ENCODE measurements at places on chromosomes 16 and 17.

DNA sequence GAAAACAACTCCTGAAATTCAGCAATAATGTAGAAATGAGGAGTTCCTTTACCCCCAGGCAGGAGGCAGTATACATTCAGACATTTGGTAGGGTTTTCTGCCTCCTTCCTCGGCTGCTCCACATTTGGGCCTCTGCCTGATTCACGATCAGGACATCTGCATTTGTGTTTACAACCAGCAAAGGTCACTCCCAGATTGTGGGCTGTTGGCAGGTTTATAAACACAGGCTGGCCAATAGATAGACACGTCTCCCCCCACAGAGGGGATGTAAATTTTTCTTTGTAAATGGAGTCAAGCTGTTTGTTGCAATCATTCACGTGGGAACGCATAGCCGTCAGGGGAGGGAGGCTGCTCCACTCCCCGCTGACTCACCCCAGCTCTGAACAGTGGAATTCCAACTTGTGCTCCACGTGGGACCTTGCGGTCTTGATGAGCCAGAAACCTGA is 252.1 kb upstream of the N4BP1 start:
- DNase-seq = no peak

DNA sequence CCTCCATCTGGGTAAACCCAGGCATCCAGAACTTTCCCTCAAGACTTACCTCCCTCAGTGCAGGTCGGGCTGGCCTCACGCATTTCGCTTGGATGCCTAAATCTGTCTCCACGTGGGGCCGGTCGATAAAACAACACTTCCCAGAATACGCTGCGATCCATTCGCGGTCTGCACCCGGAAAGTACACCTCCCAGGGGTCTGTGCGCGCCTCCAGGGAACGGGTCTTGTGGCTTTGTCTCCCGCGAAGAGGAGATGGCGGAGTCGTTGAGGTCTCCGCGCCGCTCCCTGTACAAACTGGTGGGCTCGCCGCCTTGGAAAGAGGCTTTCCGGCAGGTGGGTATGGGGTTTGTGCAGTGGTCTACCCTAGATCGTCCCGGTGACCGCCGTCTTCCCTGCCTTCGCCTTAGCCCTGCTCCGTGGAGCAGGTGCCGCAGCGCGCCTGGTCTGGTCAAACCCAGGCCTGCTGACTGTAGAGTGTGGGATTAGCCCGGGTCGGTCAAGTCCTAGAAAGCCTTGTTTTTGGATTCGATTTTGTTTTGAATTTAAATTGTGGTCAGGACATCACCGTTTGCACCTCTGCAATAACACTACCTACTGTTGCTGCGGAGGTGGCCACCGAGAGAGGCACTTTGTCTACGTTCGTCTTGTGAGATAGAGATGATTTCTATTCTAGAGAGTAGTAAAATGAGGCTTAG is at the start of gene RPAIN:
RPAIN (plus strand) TSS at position 224 of the 695 bp plus-strand sequence; CDS start at position 253, 29 bp downstream.
- DNase-seq = peak; percentile 92

- DNase-seq = no peak
Measured at GRCh38 chr16:51418258-51418657, 267.2 kb upstream of the SALL1 start.

DNA sequence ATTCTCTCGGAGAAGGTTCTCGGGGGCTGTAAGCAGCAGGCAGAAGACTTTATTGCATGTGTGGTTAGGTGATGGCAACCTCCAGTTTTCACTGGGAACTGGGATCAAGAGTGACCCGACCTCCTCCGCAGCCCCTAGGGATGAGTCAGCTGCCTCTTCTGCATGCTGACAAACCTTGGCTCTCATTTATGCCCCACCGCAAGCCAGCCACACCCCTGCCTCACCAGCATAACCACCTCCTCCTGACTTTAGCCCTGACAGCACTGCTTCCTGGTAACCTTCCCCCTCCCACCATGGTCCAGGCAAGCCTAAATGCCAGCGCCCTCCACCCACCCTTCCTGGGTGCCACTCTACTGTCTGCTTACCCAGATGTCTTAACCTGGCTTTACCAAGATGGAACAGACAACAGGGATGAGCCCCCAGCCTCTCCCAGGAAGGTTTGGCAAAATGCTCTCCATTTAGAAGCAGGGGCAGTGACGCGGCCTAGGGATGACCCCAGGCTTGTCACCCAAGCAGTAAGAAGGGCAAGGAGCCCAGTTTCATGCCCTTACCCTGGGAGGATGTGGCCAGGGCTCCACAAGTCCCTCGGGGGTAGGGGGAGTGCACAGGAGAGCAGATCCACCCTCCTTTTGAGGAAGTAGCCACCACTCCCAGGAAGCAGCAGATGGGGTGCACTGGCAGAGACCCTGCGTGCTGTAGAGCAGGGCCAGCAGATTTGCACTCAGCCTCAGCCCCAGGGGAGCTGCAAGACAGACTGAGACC is 73.5 kb downstream of the GOSR1 start:
- DNase-seq = no peak

DNA sequence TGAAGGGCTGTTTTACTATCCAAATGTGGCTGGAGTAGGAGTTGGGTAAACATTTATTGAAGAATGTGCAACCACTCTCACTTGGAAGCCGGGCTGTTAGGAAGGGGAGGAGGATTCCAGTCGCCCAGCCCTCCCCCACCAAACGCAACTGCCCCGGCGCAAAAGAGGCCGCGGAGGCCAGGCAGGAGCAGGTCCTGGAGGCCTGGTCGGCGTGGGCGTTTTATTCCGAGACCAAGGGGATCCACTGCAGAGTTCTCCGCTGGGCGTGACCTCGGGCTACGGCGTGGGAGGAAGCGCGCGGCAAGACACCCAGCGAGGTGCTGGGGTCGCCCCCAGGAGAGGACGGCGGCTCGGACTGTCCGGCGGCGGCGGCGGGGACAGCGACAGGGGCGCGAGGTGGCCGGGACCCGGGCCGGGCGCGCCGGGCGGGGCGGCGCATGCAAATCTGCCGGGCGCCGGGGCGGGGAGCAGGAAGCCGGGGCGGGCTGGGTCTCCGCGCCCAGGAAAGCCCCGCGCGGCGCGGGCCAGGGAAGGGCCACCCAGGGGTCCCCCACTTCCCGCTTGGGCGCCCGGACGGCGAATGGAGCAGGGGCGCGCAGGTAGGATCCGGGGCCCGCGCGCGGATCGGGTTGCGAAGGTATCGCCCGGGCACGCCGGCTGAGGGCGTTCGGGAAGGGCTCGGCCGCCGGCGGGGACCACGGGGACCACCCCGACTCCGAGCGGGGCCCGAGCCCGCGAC is at the start of gene IL4R:
IL4R (plus strand) TSS at position 553 of the 739 bp plus-strand sequence. CDS start 26,230 bp downstream, outside the sequence.
- DNase-seq = peak; percentile 4

GRCh38 chr17:66126231-66126630 is 65.7 kb downstream of the CEP112 start:
- DNase-seq = no peak

DNA sequence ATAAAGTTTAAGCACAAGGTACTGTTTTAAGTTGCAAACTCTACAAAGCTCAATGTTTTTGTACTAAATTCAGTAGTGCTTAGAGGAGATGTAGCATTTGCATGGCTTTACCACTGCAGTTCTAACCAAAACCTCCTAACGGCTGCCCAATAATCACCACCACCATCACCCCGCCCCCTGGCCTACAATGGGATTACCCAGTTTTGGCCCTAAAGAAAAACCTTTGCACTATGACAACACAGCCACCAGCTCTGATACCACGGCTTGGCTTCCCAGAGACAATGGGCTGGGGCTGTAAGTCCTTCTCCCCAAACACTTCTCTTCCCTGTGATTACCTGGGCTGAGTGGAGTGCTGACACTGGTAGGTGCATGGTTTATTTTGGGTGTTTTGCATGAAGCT is 58.4 kb upstream of the MTMR4 start:
- no peak for DNase-seq

DNA sequence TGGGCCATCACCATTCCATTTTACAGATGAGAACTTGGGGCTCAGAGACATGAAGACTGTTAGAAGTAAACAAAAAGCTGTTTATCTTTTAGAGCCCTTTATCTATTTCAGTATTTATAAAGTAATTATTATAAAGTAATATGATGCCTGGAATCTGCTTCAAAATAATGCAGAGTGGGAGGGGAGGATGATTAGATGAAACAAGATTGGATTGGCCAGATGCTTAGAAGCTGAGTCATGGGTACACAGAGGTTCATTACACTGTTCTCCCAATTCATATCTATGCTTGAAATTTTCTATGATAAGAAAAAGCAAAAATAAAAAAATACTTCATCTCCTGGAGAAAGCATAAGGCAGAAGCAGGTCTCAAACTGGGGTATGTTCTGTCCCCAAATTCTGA is 29.4 kb downstream of the TOM1L2 start:
- no peak for DNase-seq

GRCh38 chr17:45319239-45319703 is 2.5 kb upstream of the MAP3K14 start:
- no peak for DNase-seq
